Activated CD4-positive, alpha-beta T cell treated with anti-CD3 and anti-CD28 coated beads, Interleukin-2, amount 50 U/mL, for 1 hour (primary cell): ENCODE measurements at places on chromosomes 1 and 21.
A peak's percentile ranks its signal among the peaks of the same experiment; 100 is the strongest.

DNA sequence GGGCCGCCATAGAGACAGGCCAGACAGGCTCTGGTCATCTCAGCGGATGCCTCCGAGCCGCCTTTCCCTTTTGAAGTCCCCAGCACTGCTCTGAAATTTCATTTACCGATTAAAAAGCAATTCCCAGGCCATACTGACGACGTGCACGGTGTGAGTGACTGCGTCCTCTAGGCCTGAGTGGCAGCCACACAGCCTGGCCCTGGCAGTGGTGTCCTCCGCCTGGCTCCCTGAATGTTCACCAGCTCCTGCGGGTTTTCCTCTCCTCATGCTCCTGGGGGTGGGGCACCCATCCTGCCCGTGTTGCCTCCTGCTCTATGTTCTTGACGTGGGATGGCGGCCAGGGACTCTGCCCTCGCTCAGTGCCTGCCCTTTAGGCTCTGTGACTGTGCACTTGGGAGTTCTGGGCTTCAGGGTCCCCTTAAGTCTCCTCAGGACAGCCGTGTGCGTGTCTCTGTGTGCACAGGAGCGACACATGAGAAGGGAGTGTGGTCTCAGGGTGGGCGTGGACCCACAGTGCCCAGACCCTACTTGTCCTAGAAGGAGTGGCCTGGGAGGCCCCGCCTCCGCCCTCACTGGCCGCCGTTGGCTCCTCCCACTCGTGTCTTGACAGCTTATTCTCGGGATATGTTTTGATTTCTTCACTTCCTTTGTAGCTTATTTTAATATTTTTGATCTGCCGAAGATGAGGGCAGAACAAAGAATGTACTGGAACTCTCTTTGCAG, 3.6 kb downstream of the SKI start:
- DNase-seq, result peak; percentile 81

GRCh38 chr1:193310564-193310963, 124.2 kb upstream of the B3GALT2 start:
- DNase-seq, result no peak

DNA sequence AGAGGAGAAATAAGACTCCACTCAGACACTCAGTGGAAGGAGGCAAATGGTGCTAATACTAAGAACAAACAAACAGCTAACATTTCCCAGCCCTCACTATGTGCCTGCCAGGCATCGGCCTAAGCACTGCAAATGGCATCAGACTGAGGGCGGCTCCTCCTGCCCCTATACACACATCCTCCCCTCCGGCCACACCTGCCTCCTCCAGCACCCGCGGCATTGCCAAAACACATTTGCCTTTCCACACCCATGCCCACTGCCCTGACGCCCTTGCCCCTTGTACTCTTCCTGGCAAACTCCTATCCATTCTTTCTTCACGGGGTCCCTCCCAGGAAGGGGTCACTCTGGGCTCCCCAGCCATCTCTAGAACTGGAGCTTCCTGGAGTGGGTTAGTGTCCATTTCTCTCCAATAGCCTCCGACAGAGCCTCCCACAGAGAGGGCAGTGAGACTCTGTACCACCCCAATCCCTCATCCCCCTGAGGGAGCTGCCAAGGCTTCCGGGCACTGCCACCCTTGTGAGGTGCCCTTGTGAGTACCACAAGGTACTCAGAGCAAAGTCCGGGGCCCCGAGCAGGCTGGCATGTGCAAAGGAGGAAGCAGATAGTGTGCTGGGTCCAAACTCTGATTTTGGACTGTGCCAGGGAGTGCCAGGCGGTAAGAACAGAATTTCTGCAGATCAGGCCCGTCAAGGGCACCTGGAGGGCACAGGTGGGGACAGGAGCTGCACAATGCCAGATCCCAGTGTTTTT, 959 bp downstream of the AKR7A3 start:
- DNase-seq, result no peak

DNA sequence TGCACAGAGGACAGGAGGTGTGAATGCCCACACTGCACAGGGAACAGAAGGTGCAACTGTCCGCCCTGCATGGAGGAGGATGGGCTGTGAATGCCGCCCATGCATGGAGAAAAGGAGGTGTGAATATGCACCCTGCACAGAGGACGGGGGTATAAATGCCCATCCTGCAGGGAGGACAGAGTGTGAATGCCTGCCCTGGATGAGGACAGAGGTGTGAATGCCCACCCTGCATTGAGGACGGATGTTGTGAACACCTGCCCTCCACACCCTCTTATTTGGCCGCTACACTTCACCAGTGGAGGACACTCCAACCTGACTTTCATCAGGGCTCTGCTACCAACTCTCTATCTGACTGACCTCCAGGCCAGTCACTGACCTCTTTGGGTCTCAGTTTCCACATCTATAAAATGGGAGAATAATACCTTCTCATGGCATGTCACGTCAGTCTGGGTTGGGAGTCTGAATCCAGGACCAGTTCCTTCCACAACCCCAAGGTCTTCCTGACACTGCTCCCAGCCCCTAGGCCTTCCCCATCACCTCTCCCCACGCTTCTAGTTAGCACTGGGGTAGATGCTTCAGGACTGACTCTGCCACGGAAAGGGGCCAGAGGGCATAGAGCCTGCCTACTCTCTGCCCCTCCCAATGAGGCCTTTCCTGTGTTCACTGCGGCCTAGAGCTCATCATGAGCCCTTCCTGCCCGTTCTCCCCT, 28.4 kb downstream of the ZBTB17 start:
- DNase-seq, result no peak
